ENCODE measurements at places on chromosomes 13 and 19.

GRCh38 chr19:49241769-49242168, 83.2 kb downstream of the SLC6A16 start:
- no peak for DNase-seq

DNA sequence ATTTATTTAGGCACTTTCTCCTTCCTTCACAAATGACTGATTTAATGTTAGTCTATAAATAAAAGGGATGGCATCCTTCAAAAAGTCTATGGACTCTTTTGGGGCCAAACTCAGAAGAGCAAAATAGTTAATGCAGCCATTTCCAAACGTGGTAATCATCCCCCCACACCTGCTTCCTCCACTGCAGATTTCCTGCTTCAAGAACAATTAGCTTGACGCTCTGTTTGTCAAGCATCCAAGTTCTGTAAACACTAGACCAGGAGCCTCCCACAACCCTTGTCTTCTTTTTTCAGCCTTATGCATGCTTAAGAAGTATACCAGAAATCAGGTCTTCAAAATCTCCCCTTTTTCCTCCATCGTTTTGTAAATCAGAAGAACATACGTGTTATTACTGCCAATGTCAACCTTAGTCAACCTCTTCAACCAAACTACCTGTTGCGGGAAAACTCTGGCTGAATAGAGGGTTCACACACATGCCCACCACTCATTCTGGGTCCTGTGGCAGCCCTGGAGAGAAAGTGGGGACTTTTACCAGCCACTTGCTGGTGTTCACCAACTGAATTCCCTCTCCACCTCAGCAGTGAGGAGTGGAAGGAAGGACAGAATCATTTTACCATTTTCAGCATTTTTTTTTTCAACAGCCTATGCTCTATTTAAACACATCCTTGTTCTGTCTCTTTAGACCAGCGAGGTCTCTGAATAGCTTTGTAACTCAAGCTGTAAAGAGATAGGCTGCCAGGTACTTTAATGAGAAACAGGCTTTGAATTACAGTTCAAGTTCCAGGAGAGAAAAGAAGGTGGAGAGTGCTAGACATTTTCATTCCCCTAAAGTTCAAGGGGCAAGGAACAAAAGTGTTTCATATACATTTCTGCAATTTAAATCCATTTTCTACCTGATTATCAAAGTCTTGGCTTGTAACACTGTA, 39.1 kb downstream of the EFNB2 start:
- no peak for DNase-seq

- DNase-seq, result no peak
Measured at GRCh38 chr19:49976496-49976895, 15.5 kb upstream of the SIGLEC11 start.

- DNase-seq, result no peak
Measured at GRCh38 chr19:56748378-56748777, 76.8 kb upstream of the ZNF835 start.

- no peak for DNase-seq
Measured at GRCh38 chr13:98972059-98972458, 5.8 kb downstream of the DOCK9 start.

GRCh38 chr13:20016649-20017364, 58.3 kb downstream of the ZMYM2 start:
- DNase-seq, result no peak

- no peak for DNase-seq
Measured at GRCh38 chr13:84983321-84983720, 815.9 kb downstream of the SLITRK6 start.

DNA sequence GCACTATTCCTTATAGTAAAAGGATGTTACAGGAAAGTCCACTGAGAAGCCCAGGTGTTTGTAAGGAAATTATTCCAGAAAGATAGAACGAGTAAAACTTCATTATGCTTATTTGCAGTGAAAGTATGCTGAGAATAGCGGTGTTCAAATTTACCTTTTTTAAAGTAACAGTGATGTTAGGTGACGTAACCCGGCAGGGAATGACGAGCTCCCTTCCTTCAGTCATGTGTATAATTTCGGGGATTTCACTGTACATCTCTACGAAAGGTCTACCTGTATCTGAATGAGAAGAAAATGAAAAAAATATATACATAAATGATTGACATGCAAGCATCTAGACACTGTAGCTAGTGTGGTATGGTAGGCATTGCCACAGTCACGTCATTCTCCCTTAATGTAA, 56.9 kb downstream of the FLT1 start:
- no peak for DNase-seq

DNA sequence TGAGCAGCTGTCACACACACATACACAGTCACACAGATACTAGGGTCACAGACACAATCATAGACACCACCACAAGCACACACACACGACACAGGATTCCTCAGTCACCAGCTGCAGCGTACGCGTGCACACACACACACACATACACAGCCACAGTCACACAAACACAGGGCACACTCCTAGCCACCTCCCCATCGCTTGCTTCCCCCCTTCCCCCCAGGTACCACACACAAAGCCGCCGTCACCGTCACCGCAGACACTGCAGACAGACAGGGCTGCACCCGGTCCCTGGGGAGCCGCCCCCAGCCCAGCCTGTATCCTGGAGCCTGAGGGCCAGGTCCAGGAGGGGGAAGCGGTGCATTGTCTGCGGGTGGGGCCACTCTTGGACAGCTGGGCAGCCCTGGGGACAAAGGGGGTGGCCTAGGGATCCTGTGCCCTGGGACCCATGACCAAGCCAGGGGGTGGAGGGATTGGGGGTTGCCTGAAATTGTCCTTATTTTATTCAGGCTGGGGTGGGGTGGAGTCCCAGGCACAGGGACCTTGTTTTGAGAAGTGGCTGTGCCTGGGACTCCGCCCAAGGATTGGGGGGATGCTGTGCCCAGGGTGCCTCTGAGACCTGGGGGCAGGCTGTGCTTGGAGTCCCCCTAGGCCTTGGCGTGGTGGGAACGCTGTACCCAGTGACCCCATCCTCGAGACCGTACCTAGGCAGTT, 957 bp downstream of the NUMBL start:
- no peak for DNase-seq

- no peak for DNase-seq
Measured at GRCh38 chr19:48102870-48103751, 7.5 kb downstream of the PLA2G4C start.

DNA sequence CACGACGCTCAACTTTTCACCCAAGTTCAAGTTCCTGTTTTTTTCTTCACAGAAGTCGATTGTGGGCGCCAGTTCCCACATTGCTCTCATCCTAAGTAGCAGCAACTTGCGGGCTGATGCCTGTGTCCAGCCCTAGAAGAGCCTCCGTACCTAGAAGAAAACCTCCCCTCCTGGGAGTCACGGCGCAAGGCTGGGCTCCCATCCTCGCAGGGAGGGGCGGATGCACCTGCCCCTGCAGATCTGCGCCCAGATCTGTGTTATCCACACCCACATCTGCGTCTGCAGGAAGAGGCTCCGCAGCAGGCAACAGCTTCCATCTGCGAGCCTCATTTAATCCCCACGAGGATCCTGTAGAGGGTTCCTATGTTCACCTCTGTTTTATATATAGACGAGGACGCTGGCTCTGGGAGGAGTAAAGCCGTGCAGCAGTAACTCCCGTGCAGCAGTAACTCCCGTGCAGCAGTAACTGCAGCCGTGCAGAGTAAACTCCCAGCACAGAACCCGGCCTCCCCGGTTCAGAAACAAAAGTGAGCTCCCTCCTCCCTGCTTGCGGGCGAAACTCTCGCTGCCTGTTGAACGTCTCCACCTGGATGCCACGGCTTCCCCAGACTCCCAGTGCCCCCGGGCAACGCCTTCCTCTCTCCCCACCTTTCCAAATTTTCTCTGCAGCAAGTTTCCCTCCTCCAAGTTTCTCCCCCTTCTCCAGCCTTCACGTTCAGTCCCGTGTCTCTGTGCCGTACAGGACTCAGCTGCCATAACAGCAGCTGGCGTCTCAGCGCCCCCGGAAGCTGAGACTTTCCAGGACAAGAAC, 23.5 kb upstream of the LAIR1 start:
- no peak for DNase-seq

GRCh38 chr13:45594764-45595163, 20.8 kb downstream of the ERICH6B start:
- DNase-seq, result no peak

GRCh38 chr19:41821003-41821735, 23.3 kb downstream of the LYPD4 start:
- DNase-seq, result no peak

DNA sequence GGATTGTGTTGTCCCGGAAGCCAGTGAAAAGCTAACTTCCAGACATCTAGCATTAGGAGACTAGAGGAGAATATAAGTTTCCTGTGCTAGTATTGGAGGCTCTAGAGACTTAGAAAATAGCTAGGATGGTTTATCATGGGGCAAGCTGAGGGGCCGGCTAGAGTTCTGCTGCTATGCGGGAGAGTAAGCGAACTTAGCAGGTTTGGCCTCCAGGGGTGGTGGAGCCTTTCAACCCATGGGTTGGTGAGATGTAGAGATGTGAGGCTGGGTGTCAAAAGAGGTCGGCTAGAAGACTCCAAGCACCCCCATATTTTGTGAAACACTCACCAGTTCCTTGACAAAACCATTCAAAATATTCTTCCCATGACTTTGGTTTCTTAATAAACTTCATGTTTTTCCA, 4.4 kb downstream of the SULT2A1 start:
- no peak for DNase-seq

GRCh38 chr13:112859817-112860190, 109.2 kb upstream of the MCF2L start:
- no peak for DNase-seq

GRCh38 chr13:88005188-88005587, 334.0 kb downstream of the SLITRK5 start:
- DNase-seq, result no peak

DNA sequence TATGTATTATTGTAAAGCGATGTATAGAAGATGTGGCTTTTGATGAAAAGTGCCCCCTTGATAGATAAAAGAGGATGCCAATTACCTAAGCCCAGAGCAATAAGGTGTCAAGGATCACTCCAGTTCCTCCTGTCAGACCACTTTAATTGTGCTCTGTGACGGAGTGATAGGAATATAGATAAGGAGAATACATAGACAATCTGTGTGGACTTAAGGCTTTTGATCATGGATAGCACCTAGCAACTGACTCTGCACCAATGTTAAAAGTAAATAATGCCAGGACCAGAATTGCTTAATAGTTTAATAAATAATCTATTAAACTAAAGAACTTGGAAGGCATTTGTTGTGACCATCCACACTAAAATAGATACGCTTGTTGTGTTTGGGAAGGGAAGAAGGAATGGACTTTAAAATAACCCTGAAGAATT, 390.7 kb upstream of the ARGLU1 start:
- DNase-seq, result no peak

DNA sequence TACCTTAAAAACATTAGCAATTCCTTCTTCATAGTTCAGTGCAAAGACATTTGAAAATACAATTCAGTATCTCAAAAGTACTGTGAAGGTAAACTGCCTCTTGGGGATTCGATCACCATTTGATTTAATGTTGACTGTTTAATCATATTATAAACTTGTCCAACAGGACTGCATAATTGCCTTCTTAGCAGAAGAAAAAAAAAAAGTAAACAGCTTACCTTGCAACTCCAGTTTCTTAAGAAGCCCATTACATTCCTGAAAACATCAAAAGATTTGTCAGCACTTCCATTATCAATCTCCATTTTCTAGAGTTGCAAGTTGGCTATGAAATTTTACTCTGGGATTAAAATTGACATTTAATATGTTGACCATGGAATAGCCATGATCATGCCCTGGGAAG, 1154.6 kb downstream of the OLFM4 start:
- DNase-seq, result no peak

DNA sequence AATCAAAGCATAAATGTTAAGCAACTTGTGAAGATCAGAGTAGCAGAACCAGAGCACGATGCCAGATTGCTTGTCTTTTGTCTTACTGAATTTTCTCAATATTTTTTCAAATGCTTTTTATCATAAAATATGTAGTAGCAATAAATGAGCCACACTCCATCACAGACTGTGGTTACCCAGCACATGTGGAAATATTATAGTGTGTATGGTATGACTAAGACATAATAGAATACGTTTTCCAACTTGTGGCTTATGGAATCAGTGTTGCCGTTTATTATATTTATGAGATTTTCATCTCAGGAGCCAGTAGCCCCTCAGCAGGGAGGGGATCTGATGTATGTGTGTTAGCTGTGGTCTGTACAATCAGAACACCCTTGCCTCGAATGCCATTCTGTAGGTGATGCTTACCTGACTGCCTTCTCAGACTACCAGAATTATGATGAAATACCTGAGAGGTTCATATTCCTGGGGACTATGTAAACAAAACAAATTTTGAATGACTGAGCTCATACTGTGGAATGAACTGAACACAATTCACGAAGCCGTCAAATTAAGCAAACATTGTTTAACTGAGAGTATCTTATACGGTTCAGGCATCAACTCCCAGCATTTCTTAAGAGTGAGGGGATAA, 1.9 kb downstream of the SCEL start:
- no peak for DNase-seq

DNA sequence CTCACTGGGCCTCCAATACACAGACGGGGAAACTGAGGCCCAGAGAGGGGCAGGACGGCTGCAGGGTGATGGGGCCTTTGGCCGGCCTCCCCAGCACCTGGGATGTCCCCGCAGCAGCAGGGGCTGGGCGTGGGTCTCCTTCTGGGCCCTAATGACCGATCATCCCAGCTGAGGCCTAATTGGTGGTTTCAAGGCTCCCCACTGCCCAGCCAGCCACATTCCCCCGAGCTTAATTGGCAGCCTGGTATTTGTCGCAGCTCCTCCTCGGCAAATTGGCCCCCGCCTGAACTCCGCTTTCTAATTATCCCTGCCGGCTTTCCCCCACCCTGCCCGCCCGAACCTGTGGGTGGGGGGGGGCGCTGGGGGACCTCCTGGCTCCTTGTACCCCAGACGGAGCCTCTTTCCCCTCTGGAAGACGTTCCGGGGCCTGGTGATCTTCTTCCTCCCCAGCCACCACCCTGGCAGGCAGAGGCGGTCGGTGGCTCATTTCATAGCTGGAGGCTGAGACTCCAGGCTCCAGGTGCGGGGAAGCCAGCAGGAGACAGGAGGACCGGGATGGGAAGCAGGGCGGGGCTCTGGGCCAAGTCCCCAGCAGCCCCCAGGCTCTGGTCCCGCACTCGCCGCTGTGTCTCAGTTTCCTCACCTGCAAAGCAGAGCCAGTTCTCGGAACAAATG, 27.2 kb upstream of the WDR18 start:
- no peak for DNase-seq

DNA sequence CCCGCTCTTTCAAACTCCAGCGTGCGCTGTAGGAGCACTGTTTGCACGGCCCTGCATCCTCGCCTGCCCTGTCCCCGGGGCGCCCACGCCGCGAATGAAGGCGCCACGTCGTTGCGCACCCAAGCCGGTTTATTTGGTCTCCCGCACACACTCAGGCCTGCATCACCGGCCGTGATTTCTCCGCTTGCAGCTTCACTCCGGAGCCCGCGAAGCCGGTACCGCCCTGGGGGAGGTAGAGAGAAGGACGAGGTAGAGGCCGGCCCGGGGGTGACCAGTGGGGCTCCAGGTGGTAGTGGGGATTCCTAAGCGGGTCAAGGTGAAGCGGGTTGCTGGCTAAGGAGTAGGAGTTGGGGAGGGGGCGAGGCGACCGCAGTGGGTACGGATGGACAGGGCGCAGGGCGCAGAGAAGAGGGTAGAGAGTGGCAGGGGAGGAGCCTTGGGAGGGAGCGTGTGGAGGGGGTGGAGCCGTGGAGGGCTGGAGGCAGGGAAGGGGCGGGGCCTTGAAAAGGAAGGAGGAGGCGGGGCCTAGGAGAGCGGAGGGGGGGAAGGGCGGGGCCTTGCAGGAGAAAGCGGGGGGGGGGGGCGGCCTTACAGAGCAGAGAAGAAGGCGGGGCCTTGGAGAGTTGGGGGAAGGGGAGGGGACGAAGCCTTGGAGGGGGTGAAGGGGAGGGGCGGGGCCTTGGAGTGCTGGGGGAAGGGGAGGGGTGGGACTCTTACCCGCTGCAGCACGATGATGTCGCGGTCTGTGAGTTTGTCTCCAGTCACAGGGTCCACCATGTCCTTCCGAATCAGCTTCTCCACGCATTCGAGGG, 24.6 kb downstream of the NOSIP start:
- DNase-seq, result peak; percentile 65
